ENCODE measurements at places on chromosomes 5 and 9.

- DNase-seq: no peak
Measured at GRCh38 chr5:125897089-125897488, 526.1 kb upstream of the GRAMD2B start.

DNA sequence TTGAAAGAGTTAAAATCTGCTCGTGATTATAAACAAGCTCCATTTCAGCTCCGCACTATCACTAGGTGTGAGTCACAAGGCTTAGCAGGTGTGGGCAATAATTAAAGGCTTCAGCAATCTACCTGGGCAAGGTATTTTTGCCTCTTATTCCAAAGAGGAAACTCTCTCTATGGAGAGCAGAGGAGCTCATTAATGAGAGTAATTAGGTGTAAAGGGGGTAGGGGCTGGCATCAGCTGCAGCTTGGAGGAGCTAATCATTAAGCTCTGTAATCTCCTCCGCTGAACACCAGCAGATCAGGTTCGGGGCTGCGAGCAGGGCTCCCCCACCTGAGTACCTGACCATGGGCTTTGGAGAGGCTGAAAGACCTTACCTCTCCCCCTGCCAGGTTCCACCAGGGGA, 129.2 kb downstream of the CRB2 start:
- DNase-seq: no peak

DNA sequence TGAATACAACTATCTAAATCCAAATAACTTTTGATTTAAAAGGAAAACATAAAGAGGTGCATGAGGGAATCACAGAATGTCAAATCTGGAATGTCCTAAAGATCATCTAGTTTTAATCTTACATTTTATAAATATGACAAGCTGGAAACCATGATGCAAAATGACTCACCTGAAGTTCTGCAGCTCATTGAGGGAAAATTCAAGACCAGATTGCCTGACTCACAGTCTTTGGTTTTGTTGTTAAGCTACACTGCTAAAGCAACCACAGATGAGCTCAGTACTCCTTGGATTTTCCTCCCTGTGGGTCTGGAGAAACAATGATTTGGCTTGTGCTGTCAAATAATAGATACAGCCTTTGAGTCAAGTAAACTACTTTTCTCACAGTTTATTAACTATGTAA, 19.1 kb upstream of the EDIL3 start:
- peak; percentile 93 for DNase-seq

- DNase-seq: peak; percentile 62
Measured at GRCh38 chr5:42598311-42598710, 158.3 kb upstream of the CCDC152 start.

DNA sequence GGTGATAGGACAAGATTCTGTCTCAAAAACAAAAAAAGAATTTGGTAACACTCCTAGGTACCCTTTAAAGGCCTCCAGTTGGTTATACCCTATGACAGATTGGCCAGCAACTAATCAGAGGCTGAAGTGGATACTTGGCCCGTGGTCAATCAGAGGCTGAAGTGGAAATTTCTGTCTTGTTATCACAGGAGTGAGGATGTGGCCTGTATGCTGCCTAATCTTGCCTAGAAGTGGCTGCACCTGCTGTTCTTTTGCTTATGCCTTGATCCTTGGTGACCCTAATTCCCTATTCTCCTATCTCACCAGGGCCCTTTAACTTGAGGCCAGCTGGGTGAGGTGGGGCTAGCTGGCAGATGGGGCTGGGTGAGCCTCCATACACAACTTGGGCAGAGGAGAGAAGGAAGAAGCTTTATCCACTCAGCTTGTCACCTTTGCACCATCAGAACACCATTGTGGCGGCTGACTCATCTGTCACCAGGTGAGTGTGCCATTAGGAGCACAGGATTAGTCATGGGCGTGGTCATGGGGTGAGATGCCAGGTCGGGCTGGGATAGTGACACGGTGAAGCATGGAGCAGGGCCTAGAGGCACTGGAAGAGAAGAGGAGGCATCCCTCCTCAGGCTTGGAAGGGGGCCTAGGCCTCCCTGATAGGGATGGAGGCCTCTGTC, 41.5 kb downstream of the SAR1B start:
- DNase-seq: peak; percentile 58

DNA sequence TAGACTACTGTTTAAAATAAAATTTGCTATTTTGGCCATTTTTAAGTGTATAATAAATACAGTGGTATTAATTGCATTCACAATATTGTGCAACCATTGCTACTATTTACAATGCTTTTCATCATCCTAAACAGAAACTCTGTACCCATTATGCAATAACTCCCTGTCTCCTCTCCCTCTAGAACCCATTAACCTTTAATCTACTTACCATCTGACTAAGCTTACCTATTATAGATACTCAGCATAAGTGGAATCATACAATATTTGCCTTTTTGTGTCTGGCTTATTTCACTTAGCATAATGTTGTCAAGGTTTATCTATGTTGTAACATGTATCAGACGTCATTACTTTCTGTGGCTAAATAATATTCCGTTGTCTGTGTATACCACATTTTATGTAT, 25.9 kb downstream of the CD14 start:
- DNase-seq: peak; percentile 31

GRCh38 chr5:119789406-119790117, 160.2 kb downstream of the FAM170A start:
- DNase-seq: no peak

DNA sequence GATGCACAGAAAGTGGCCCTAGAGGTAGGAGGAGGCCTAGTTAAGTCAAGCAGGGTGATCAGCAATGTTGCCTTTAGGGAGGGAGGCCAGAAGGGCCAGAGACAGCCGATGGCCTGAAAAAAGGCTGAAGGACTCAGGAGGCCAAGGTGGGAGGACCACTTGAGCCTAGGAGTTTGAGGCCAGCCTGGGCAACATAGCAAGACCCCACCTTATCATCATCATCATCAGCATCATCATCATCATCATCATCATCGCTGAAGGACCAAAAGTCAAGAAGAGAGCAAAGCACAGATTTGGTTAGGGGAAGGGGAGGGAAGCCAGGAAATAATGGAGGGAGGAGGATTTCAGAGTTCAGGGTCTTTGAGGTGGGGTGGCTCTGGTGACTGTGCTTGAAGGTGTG, 74.3 kb downstream of the RALGPS1 start:
- no peak for DNase-seq

DNA sequence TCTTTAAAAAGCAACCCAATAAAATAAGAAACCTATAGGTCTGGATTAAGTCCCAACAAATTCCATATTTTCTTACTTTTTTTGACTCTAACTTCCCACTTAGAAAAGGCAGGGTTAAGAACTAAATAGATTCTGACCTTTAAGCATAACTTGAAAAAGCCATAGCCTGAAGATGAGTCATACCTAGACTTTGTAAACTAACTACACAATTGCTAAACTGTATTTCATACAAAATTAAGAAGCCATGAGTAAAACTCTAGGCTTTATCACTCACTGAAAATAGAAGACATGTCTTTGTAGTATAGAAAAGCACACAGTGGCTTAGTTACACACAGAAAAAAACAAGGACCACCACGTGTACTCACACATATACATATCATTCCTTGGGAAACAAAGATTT, 51.5 kb downstream of the MLLT3 start:
- DNase-seq: peak; percentile 90

DNA sequence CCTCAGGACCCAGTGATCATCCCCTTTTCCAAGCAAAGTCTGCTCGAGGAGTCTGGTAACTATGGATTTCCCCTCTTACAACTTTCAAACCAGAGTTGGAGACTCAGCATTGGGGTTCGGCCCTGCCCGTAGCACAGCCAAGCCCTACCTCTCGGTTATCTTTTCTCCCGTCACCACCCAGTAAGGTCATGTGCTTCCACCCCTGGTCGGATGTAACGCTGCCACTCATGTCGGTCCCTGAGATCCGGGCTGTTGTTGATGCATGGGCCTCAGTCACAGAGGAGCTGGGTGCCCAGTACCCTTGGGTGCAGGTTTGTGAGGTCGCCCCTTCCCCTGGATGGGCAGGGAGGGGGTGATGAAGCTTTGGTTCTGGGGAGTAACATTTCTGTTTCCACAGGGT, 1.2 kb downstream of the GALT start:
- no peak for DNase-seq

DNA sequence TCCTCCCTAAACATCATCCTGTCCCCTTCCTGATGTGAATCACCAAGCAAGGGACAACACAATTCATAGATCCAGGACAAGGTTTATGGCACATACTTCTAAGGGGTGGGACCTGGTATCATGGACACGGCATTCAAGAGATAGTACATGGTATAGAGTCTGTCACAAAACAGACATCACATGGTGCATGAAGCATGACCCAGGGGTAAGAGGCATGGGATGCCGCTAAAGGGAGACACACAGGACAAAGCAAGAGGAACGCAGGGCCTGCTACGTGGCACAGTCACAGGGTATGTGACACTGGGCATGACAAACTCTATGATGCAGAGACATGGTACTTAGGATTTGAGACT, 20.7 kb downstream of the GSN start:
- no peak for DNase-seq

DNA sequence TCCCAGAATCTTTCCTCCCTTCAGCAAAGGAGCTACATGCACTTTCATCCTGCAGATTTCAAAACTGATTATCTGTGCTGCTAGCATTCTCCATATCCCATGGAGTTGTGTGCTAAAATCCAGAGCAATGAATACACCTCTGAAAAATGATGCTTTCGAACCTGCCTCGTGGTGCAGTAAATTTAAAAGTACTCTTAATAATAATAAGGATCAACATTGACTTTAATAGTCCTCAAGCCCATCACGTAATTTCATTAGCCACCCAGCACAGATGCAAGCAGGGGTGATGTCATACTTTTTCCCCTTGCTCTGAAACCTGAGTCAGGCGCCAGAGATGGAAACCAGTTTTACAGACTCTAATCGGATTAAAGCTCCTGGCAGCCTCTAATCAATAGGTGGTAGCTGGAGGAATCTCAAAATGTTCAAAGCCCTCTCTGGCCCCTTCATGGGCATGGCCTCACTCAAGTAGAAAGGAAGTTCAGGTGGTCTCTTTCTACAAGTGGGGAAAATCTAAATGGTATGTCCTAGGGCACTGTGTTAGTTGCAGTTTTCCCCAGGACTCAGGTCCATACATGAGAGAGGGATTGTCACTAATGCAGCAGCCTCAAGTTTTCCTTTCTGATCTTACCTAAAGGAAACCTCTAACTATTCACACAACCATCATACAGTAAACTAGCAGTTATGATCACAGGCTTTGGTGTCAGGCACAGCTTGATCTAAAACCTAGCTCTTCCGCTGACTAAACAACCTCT, 221.6 kb upstream of the SLC30A5 start:
- DNase-seq: no peak

DNA sequence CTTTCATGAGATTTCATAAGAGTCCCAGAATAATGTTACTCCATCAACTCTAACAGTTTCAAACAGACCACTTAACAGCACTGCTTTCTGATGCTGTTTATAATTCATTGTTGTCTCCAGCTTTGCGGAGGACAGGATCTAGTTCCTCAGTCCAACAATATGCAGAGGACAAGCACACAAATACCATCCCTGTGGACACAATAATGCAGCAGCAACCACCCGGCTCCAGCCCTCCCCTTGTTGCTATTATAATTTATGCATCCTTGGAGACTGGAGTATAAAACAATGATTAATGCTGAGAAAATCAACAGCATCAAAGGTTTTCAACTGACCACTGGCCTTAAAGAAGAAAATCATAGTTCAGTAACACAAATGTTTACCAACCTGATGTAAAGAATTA, 108.3 kb downstream of the DENND1A start:
- DNase-seq: no peak

DNA sequence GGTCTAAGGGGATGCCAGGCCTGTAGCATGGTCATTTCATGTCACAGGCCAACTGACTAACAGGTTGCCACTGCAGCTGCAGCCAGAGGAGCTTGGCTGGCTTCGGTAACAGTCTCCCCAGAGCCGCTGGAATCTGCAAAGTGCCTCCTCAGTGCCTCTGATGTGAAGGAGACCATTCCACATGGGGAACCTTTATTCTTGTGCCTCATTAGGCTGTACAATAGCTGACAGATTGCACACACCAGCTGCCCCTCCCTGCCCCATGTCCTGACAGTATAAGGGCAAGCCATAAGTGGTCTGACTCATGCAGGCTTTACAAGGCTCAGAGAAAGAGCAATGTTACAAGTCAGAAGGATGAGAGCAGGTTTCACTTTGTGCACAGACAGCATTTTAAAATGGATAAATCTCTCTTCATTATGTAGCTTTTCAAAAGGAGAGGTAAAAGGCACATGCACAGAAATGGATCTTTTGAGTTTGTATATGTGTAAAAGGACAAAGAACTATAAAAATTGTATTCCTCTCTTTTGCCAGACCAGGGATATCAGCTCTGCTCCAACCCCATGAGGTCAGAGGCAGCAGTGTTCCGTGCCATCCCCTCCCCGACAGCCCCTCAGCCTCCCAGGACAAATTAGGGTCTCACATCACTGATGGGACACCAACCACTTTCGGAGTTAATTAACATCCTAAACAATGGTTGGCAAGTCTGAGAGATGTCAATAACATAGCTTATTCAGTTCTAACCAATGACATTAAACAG, 467.8 kb downstream of the TMEM232 start:
- peak; percentile 64 for DNase-seq

- no peak for DNase-seq
Measured at GRCh38 chr5:174459832-174460448, 264.4 kb upstream of the MSX2 start.

- no peak for DNase-seq
Measured at GRCh38 chr5:62342476-62342837, 36.5 kb downstream of the KIF2A start.

- no peak for DNase-seq
Measured at GRCh38 chr5:82167372-82167935, 110.7 kb downstream of the RPS23 start.

- no peak for DNase-seq
Measured at GRCh38 chr5:117682416-117682815, 1107.8 kb upstream of the SEMA6A start.

DNA sequence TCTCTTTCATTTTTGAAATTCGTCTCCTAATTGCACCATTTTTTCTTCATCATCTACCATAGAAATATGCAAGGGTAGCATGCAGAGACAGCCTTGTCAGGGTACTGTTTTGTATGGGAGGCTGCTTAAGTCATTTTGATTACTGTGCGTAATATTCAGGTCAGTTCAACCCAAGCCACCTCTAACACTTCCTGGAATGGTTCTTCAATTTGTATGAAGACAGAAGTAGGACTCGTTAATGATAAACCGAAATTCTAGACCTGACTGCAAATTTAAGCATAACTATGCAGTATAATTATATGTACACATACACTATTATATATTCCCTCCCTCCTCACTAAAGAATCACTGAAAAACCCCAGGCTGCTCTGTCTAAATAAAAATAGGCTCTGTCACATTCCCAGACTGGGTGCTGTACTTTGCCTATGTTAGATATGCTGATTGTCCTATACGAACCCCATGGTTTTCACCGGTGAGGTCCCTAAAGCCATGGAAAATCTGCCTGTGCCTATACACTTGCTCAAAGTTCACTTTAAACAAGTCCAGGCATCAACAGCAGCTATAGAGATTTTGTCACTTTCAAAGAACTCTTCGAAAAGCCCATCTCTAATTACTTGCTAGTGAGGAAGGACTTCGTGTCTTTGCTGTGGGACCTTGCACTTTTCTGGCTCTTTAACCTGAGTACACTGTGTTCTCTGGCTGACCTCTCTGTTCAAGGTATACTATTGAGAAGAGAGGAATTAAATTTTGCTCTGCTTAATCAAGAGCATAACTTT, 352.1 kb upstream of the CD180 start:
- DNase-seq: peak; percentile 72

Measured in renal cortical epithelial cell (primary cell).